ENCODE measurements at places on chromosomes 16 and 17.

DNA sequence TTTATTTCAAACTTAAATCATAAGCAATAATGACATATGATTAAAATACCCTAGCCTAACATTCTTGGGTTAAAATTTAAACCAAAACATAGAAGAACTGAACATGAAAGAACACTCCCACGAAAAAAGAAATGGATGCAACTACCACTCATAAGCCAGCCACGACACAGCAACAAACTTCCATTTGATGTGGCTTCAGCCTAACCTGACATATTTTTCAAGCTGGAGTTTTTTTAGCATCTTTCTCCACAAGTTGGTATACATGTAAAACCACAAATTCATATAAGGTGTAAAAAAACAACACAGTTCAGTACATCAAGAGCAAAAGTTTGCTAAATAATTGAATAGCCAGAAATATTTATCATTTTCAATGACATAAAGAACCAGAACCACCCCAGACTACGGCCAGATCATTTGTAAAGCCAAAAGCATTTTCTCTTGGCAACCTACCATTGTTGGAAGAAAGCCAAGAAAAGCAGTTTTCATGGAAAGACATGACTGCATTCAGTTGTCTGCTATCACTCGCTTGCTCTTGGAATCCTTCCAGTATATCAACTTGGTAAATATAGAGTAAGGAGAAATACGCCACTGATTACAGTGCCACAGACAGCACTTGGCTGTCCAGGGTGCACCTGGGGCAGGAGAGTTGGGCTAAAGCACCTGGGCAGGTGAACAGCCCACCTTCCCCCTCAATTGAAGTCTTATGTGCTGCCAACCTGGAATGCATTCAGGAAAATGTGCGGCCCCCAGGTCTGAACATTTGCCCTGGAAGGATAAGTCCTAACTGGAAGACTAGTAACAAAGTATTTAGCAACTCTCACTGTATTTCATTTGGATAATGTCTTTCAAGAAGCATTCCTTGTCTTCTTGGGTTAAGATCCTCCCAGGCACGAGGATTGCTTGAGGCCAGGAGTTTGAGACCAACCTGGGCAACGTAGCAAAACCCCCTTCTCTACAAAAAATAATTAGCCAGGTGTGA is 60.5 kb downstream of the CREBBP start:
- no peak for DNase-seq

- DNase-seq: no peak
These were observed 1.6 kb downstream of the UBALD1 start for GRCh38 chr16:4612977-4613635.

- no peak for DNase-seq
These were observed 160.4 kb downstream of the CMIP start for GRCh38 chr16:81604960-81605383.

DNA sequence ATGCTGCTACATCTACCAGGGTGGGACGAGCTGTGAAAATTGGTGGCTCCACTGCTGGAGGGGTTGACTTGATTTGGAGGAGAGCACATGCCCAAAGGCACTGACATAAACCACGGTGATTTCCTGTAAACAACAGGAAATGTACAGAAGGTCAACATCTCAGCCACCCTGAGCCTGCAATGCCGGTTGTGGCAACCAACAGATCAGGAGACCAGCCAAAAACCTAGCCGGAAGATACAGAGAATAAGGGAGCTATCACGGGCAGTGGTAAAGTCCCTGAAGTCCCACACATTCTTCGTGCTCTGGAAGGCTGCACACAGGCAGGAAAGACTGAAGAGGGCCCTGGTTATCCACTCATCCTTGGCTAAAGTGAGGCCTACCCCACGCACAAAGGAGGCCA is 56.2 kb downstream of the ADCY9 start:
- no peak for DNase-seq

DNA sequence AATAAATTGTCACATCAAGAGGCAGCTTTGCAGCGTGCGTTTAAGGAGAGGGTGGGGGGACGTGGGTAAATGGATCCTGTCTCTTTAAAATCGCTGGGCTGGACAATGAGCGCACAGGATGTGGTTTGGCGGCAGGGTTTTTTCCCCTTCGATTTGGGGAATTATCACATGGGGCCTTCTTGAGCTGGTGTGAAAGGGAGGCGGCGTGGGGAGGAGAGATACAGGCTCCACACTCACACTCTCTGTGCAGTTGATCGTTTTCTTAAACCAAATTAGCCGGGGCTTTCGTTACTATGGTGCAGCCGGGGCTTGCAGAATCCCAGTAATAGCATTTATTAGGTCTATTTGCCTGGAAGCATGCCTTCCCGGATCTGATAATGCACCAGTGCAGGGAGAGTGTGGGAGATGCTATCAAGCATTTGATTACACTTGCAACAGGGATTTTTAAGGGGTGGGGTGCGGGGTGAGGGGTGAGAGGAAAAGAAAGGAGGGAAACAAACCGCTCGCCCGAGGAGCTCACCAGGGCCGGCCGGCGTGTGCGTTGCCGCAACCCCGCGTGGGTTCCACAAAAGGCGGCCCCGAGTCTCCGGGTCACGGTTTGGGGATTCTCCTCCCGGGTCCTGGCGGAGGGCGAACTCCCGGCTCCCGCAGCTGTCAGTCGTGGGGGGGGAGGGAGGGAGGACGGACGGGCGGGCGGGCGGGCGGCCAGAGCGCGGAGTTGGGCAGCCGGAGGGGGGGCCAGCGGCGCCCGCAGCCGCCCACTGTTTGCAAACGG is 58.8 kb upstream of the GSE1 start:
- peak; percentile 23 for DNase-seq

- DNase-seq: no peak
These were observed 271.5 kb downstream of the SOX9 start for GRCh38 chr17:72392056-72393010.

- DNase-seq: no peak
These were observed 7.0 kb upstream of the ODF4 start for GRCh38 chr17:8332688-8333087.

- DNase-seq: no peak
These were observed 18.8 kb downstream of the TAC4 start for GRCh38 chr17:49829026-49829425.

DNA sequence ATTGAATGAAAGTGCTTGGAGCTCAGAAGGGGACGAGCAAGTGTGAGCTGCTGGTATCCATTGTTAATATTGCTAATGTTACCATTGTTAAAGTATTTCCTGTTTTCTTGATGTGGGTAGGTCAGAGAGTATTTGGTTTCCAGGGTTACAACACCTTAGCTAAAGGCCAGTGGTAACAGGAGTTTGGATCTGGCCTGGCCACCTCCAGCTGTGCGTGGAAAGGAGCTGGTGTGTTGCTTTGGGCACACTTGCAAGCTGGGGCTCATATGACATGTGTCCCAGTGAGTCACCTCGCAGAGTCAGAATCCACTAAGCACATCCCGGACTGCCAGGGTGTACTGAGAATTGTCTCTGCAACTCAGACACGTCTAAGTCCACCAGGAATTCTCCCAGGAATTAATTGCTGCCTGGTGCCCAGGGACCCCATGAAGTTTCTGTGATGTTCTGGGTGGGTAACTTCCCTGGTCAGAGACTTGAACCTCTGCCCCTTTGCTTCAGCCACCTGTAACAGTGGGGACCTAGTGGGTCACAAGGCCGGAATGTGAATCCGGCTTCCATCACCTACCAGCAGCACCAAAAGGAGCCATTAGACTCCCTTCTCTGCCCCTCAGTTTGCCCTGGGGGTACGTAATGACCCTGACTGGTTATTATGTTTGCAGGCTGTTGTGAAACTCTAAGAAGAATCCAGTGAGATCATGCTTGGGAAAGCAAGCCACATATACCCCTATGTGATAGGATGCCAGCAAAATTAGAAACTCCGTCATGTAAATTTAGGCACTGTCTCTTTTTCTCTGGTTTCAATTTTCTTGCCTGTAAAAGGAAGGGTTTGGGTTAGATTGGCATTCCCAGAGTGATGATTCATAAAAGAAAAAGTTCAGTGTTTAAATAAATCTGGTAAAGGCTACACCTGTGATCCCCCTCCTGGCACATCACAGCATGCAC is 12.8 kb downstream of the SLC6A2 start:
- DNase-seq: no peak

DNA sequence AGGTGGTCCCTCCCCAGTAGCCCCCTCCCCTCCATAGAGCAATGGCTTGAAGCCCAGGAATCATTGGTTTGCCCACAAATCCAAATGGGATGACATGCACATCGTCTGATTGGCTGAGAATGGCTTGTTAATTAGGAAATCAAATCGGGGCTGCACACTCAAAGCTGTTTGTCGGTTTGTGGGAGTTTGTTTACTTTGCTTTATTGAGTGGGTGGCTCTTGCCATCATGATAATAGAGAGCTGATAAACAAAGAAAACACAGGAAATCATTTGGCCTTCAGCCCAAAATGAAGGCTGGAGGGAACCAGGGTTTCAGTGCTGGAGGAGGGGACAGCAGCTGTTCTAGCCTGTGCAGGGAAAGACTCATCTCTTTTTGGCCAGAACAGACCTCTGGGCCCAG is 316.3 kb downstream of the CBLN1 start:
- no peak for DNase-seq

DNA sequence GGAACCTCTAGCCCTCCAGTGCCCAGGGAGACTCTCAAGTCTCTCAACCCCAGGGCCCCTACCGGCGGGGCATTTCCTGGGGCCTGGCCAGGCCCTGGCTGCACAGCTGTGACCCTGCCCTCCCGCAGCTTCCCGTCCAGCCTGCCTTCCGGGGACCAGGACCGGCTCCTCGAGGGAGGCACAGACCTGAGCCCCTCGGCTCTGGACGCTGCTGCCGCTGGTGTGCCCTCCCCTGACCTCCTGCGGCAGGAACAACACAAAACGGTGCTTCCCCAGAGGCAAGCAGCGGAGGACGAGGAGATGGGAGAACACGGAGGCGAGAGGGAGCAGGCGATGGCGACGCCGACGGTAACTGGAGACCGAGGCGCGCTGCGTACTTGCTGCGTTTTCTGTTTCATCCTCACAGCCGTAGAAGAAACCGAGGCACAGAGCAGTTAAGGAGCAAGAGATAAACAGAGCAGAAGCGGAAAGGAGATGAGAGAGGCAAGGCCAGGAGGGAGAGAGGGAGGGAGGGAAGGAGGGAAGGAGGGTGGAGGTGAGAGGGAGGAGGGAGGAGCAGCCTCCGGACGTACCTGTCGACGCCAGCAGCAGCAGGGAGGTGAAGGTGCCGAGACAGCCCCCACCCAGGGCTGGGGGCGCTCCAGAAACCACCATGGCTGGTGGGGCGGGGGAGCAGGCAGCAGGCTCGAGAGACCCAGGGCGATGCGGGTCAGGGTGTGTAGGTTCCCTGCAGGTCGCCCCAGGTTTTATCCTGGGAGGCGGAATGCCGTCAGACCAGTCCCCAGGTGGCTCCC is at the start of gene PRSS22:
Gene PRSS22 (minus strand): TSS at position 720 of the 794 bp plus-strand sequence. CDS start 66 bp downstream, at position 654.
- DNase-seq: no peak

GRCh38 chr16:70151391-70151790 is 22.2 kb upstream of the CLEC18C start:
- no peak for DNase-seq

DNA sequence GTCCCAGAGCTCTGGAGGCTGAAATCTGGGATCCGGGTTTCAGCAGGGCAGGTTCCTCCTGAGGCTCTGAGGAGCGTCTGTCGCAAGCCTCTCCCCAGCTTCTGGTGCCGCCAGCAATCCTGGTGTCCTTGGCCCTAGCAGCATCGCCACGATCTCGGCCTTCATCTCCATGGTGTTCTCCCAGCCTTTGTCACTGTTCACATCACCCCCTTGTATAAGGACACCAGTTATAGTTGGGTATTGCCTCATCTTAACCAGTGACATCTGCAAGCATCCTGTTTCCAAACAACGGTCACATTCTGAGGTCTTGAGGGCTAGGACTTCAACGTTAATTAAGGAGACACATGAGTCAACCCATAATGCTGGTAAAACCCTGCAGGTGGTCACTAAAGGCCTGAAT is 2.8 kb upstream of the PPP1R27 start:
- DNase-seq: no peak

DNA sequence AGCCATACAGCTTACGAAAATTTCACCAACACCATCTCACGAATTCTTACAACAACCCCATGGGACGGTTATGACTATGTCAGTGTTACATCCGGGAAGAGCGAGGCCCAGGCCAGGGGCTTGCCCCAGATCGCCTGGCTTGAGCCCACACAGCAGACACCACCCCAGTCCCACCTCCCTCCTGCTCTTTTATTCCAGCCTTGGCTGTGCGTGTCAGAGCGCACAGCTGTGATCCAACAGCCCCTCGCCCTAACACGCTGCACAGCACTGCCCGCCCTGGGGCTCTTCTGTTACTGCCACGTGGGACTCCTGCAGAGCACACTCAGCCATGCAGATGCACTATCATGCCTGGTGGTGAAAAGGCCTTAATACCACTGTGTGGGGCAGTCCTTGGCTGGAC is 127.9 kb downstream of the ENGASE start:
- DNase-seq: no peak

DNA sequence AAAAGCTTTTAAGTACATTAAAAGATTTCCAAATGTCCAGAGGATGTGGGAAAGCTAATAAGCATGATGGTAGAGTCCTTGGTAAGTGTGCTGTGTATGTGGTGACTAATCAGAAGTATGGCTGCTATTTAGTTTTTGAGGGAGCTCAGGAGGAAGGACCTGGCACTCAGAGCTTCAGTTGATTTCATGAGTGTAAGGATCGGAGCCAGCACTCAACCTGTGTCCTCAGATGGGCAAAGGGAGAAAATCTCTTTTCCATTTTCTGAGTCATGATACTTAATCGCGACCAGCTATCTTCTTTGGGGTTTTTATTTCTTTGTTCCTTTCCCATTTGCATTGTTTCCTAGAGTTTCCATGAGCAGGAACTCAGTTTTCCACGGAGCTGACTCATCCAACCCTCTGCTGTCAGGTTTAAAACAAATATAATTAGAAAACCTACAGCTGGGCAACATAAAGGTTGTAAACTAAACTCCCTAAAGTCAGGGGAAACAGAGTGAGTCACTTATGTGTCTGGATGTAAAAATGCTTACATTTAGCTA is 125.4 kb downstream of the MAP2K6 start:
- DNase-seq: no peak

DNA sequence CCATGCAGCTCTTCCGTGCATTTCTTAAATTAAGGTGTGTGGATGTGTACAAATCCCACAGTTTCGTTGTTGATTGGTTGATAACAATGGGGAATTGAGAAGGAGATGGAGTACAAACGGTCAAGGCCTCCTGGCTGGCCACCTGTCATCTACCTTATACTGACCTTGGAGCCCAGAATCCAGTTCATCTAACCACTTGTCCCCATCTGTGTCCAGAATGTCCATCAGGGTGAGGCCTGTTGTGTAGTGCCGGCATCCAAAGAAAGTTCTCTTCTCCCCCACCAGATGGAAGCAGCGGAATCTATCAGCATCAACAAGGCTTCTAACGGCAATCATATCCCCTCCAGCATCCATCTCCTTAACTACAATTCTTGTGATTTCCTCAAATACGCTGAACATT is 1.5 kb downstream of the GSDMB start:
- no peak for DNase-seq

- DNase-seq: no peak
These were observed 182.7 kb downstream of the RPTOR start for GRCh38 chr17:80727409-80727755.

DNA sequence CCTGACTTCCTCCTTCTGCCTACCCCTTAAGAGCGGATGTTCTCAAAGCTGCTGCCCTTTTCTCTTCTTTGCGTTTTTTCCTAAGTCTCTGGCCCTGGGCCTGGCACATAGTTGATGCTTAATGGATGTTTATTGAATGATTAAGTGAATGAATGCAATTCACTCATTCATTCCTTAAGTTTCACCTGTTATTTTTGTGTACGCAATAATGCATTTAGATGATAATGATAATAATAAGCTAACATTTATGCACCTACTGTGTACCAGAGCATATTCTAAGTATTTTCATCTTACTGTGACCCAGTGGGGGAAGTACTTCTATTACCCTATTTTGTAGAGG is 4.4 kb downstream of the CCL5 start:
- DNase-seq: no peak
